HCT116 (cell line): ENCODE measurements at places on chromosomes 12 and 14. TPM values are rescaled to one million over a fixed set of nuclear protein-coding genes. Genes with fewer than 3 reads are reported as not detected.
A peak's percentile ranks its signal among the peaks of the same experiment; 100 is the strongest.

GRCh38 chr14:71168564-71169427 is 261.5 kb downstream of the PCNX1 start:
- DNase-seq = no peak
- H3K27ac ChIP-seq = no peak overlapping the region
- no peaks in the 10 kb centered on the region for H3K27me3 ChIP-seq

- no peak overlapping the region for H3K4me3 ChIP-seq
- no peaks in the 10 kb centered on the region for H3K27me3 ChIP-seq
- DNase-seq = no peak
Observed at GRCh38 chr14:46352844-46353243, 298.7 kb downstream of the RPL10L start.

DNA sequence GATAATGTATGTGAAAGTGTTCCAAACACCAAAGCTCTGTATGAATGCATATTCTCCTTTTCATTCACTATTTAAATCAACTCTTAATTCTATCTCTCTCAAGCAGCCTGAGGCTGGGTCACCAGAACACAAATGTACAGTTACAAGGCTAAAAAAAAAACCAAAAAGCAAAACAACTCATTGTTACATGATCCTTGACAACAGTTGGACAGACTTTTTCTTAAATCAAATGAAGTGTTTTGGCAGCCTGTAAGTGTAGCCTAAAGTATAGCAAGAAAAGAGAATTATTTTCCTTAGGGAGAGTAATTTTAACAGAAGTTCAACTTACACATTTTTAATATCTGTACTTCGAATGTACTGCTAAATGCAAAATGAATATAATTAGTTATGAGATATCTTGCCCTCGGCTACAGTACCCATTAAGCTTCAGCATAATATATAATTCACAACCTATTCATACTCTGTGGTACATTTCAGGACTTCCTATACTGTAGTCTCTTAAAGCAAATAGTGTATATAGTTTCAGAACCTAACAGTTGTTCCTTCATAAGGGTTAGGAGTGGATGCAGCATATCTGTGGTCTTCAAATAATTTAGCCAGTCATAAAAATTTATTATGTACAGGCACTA is 214.0 kb upstream of the BTG1 start:
- no peaks in the 10 kb centered on the region for H3K27me3 ChIP-seq
- no peaks in the 10 kb centered on the region for H3K36me3 ChIP-seq
- H3K4me3 ChIP-seq = no peak overlapping the region
- no peak for DNase-seq

- no peaks in the 10 kb centered on the region for H3K4me1 ChIP-seq
- no peaks in the 10 kb centered on the region for H3K36me3 ChIP-seq
- no peaks in the 10 kb centered on the region for H3K27me3 ChIP-seq
- no peak overlapping the region for H3K27ac ChIP-seq
- no peak for DNase-seq
Observed at GRCh38 chr12:129075460-129076208, 222.4 kb downstream of the GLT1D1 start.

DNA sequence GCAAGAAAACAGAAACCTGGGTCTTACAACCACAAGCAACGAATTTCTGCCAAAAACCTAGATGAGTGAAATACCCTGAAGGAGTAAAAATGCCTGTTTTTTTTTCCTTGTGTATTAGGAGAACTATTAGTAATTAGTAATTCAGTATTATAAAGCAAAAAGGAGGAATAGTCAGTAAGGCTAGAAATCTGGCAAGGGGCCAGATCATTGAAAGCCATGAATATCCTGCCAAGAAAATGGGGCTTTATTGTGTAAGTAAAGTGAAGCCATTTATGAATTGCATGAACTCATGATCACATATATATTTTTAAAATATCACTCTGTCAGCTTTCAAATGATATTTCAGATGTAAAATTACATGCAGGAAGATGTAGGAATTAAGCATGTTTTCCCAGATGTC is 57.9 kb downstream of the TXNDC16 start:
- H3K4me3 ChIP-seq = no peak overlapping the region
- H3K4me1 ChIP-seq = no peaks in the 10 kb centered on the region
- no peak for DNase-seq
- H3K27ac ChIP-seq = no peak overlapping the region

DNA sequence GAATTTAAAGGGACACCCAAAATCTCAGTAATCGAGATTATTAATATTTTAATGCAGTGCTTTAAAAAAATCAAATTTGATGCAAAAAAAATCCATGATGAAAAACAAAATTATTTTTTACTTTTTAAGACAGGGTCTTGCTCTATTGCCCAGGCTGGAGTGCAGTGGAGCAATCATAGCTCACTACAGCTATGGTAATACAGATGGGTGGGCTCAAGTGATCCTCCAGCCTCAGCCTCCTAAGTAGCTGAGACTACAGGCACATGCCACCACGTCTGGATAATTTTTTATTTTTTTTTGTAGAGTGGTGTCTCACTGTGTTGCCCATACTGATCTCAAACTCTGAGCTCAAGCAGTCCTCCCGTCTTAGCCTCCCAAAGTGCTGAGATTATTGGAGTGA is 62.9 kb downstream of the TRAF3 start:
- H3K36me3 ChIP-seq = no peaks in the 10 kb centered on the region
- no peaks in the 10 kb centered on the region for H3K27me3 ChIP-seq
- no peak overlapping the region for H3K27ac ChIP-seq
- H3K4me3 ChIP-seq = no peak overlapping the region
- H3K4me1 ChIP-seq = no peaks in the 10 kb centered on the region

DNA sequence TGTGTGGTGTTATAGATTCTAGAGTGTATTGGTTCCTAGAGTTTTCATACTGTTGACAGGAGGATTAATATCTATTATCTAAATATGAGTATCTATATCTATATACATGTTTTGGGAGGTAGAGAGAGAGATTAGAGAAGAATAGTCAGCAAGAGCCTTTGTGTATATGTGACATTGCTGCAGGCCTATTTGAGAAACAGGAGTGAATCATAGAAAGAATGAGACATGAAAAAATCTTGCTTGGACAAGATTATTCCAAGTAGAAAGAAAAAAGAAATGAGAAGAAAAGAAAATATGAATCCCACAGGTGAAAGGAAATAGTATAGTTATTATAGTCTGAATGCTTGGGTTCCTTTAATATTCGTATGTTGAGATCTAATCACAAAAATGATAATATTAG is 720.4 kb downstream of the RERGL start:
- no peaks in the 10 kb centered on the region for H3K36me3 ChIP-seq
- DNase-seq = no peak
- H3K4me1 ChIP-seq = no peaks in the 10 kb centered on the region
- H3K4me3 ChIP-seq = no peak overlapping the region
- no peak overlapping the region for H3K27ac ChIP-seq
- no peaks in the 10 kb centered on the region for H3K27me3 ChIP-seq

DNA sequence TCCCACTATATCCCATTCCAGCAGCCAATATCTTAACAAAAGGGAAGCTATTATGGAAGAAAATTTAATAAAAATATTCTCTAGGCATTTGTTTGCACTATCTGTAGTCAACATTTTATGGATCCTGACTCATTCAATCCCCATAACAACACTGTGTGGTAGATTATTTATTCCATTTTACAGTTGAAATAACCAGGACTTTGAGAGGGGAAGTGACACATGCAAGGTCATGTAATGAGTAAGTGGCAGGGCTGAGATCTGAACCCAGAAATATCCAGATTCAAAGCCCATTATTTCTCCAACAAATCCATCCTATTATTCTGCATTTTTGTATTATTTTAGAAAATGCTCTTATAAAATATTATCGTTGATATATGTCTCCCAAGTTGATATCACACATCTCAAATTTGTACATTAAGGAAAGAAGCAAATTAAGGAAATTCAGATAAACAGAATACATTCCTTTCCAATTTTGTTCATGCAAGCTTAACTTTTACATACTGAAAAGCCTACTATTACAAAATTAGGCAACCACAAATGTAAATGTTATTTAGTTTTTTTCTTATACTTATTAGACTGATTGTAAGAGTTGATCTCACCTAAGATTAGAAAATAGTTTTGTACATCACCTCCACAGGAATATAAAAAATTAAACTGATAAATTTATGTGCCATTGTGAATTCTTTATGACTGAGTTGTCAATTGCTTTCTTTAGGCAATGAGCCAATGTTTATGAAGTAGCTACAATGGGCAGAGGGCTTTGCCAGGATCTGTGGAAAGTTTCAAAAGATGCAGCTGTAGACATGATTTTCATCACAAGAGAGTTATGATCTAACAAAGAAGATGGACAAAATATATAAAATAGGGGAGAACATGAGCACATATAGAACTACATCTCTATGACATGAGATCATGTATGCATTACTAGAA is 55.1 kb upstream of the E2F7 start:
- no peaks in the 10 kb centered on the region for H3K36me3 ChIP-seq
- peak; percentile 24 for DNase-seq

DNA sequence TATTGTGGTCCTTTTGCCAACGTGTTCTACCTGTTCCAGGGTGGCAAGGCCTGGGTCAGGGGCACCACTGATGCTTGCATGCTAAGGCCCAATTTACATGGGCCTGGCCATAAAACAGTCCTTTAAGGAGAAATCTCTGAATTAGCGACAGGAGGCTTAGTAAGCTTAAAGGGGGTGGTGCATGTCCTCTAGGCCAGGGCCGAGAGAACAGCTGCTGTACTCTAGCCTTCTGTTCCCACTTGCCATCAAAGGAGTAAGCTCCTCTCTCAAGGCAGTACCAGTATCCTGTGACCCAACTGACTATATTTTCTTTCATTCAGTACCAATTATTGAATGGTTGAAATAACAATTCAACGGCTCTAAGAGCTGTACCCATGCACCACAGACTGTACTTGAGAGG is 67.7 kb upstream of the ZDHHC17 start:
- DNase-seq = no peak
- no peak overlapping the region for H3K27ac ChIP-seq
- H3K4me1 ChIP-seq = no peaks in the 10 kb centered on the region
- H3K36me3 ChIP-seq = no peaks in the 10 kb centered on the region
- no peak overlapping the region for H3K4me3 ChIP-seq
- no peaks in the 10 kb centered on the region for H3K27me3 ChIP-seq

DNA sequence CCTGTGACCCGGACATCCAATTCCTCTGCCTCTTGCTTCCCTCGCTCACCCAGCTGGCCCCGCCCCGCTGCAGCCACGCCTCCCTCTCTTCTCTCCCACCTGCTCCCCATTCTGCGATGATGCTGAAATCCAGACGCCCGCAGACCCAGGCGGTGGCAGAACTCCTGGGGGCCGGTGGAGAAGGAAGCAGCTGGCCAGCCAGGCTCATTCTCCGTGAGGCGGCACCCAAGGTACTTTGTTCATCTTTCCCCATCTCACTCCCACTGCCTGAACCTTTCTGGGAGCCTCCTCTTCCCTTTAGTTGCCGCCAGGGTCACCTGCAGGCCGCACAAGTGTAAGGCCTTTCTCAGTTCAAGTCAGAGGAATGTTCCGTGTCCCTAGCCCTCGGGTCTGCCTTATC is 35.7 kb downstream of the FOXN4 start:
- H3K4me1 ChIP-seq = no peaks in the 10 kb centered on the region
- H3K27me3 ChIP-seq = no peaks in the 10 kb centered on the region
- no peak overlapping the region for H3K27ac ChIP-seq
- H3K4me3 ChIP-seq = no peak overlapping the region

DNA sequence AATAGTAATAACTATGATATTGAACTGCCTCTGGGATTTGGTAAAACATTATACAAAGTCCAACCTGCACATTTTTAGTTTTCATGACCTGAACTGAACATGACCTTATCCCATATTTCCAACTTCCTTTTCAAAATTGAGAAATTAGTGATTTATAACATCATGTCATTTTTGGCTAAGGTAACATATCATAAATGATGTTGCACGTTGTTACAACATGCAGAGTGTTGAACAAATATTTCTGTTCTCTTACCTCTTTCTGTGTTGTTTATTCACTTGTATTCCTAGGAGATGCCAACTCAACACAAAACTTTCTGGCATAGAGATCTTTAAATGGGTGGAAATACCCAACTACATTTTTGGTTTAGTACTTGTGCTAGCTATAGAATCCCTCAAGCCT is 496.0 kb downstream of the SLC6A15 start:
- DNase-seq = no peak
- no peaks in the 10 kb centered on the region for H3K27me3 ChIP-seq
- no peak overlapping the region for H3K27ac ChIP-seq
- no peaks in the 10 kb centered on the region for H3K4me1 ChIP-seq
- no peak overlapping the region for H3K4me3 ChIP-seq

DNA sequence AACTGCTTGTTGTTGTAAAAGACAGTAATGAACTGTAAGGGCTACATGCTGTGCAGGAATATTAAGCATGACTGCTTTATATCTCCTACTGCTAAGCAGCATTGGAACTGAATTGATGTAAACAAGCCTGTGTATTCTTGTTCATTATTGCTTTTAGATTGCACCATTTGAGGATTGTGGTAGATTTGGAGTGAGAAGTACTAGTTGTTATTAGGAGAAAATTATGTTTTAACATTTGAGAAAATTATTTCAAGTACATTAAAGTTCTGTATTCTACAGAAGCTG is 212.7 kb downstream of the ERC1 start:
- H3K36me3 ChIP-seq = no peaks in the 10 kb centered on the region
- no peaks in the 10 kb centered on the region for H3K4me1 ChIP-seq
- H3K27me3 ChIP-seq = no peaks in the 10 kb centered on the region

- peaks cover 11% of the 10 kb centered on the region for H3K4me1 ChIP-seq
- H3K27me3 ChIP-seq = no peaks in the 10 kb centered on the region
- peak overlapping the region; percentile 31; the same call in 1 of the 2 replicates for H3K27ac ChIP-seq
- peaks cover 31% of the 10 kb centered on the region for H3K36me3 ChIP-seq
- no peak for DNase-seq
- H3K4me3 ChIP-seq = no peak overlapping the region
Observed at GRCh38 chr14:102077382-102077709, 9.5 kb downstream of the HSP90AA1 start.

- H3K4me3 ChIP-seq = no peak overlapping the region
- H3K27me3 ChIP-seq = no peaks in the 10 kb centered on the region
- H3K36me3 ChIP-seq = peaks cover 22% of the 10 kb centered on the region; the same call in 1 of the 2 replicates
- no peak overlapping the region for H3K27ac ChIP-seq
Observed at GRCh38 chr12:54337280-54337842, 12.4 kb downstream of the COPZ1 start.

MMP17 gene
- 14.3 TPM for total RNA-seq

RFLNA gene
- not detected for total RNA-seq

BCAT1 gene
- total RNA-seq = 0.74 TPM

NAB2 gene
- total RNA-seq = 77.1 TPM

CCDC196 gene
- total RNA-seq = not detected

SPIC gene
- total RNA-seq = not detected

NANOG gene
- 0.22 TPM for total RNA-seq

PSMA3 gene
- 267 TPM for total RNA-seq

FOXN4 gene
- total RNA-seq = 0.52 TPM

JDP2 gene
- total RNA-seq = 25.4 TPM
